ENCODE measurements at places on chromosomes 5 and 9.

DNA sequence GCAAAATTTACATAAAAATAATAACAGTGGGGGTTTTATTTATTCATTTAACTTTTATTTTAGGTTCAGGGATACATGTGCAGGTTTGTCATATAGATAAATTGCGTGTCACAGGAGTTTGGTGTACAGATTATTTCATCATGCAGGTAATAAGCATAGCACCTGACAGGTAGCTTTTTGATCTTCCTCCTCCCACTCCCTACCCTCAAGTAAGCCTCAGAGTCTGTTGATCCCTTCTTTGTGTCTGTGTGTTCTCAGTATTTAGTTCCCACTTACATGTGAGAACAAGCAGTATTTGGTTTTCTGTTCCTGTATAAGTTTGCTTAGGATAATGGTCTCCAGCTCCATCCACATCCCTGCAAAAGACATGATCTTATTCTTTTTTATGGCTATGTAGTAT lies 240.3 kb downstream of the KIAA0825 start:
- DNase-seq: no peak

GRCh38 chr9:82783045-82783444 lies 279.9 kb downstream of the RASEF start:
- no peak for DNase-seq

DNA sequence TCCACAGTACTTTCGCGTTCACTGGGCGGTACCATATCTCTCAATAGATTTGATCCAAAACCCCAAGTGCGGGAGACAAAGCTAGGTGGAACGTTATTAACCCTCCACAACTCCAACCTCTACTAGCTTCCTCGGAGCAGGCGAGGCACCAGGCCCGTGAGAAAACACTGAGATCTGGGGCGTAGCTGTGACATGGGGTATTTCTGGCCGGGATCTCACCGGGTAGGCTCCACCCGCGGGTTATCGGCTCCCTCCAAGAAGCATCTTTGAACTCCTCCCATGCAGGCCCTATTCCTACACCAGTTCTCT lies 350 bp upstream of the SLC25A46 start:
- DNase-seq: no peak

DNA sequence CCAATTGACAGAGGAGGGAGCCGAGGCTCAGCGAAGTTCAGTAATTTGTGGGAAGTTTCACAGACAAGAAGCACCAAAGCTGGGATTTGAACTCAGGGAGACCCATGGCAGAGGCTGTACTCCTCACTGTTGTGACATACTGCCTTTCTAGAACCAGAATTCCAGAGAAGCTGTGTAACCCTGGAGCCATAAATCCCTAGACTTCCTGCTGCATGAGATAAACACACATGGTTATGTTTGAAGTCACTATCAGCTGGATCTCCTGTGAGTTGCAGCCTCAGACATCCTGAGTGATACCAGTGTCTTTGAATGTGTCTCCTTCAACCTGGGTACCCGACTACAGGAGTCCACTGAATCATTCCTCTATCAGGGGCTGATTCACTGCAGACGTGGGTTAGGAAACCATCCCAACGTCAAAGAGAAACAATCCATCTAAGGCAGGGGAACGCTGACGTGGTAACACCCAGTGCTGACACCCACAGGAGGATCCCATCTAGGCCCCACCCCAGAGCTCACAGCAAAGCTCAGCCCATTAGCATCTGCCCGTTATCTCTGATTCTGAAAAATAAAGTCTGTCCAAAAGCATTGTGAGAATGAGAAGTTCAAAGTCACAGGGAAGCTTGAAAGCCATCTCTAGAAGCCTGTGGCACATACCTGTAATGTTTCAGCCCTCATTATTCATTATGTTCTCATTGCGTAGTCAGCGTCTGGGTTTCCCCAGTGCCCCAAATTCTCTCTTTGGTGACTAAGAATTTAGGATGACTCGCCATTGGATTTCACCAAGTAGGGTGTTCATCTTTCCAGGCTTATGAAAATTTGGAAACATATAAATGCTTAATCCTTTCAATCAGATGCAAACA lies 36.3 kb upstream of the BASP1 start:
- DNase-seq: no peak

DNA sequence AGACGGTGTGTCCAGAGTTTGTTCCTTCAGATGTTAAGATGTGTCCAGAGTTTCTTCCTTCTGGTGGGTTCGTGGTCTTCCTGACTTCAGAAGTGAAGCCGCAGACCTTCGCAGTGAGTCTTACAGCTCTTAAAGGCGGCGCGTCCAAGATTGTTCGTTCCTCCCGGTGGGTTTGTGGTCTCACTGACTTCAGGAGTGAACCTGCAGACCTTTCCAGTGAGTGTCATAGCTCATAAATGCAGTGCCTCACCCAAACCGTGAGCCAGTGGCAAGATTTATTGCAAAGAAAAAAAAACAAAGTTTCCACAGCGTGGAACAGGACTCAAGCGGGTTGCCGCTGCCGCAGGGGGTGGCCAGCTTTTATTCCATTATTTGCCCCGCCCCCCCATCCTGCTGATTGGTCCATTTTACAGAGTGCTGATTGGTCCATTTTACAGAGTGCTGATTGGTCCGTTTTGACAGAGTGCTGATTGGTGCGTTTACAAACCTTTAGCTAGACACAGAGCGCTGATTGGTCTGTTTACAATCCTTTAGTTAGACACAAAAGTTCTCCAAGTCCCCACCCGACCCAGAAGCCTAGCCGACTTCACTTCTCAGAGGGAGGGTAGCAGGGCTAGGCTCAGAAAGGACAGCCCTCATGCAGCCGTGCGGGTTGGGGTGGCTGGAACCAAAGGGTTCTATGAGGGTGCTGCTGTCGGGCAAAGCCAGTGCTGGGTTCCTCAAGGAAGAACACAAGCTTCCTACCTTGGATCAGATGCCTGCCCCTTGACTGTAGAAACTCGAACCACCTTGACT lies 9.1 kb upstream of the RNF130 start:
- DNase-seq: no peak

GRCh38 chr5:11507156-11507910 lies 396.9 kb downstream of the CTNND2 start:
- DNase-seq: no peak

GRCh38 chr5:91384671-91385430 lies 1.7 kb upstream of the ARRDC3 start:
- DNase-seq: no peak

GRCh38 chr9:94937214-94937903 lies 210.9 kb downstream of the AOPEP start:
- DNase-seq: no peak

GRCh38 chr9:6034954-6035353 lies 19.5 kb upstream of the RANBP6 start:
- DNase-seq: no peak

DNA sequence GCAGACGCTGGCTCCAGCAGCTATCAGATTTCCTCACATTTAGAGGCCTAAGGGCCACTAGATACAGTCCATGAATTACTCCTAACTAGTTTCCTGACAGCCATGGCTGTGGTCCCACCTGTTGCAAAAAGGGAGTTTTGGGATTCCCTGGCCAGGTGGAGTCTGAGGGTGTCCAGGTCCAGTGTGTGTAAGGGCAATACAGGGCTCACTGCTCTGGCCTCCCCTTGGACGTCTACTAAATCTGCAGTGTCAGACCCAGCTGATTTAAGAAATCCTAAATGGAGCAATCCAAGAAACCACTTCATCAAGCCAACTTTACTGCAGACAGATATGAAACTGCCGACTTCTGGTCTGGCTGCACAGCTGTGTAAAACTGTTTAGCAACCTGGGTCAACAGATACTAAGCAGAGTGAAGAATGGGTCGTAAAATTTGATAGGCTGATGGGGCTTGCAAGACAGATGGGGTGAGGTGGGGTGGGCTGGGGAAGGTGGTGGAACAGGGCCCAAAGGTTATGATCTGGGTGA lies 116.4 kb downstream of the GADD45G start:
- DNase-seq: no peak

- DNase-seq: no peak
These were observed 3.4 kb upstream of the MYORG start for GRCh38 chr9:34380034-34380510.

DNA sequence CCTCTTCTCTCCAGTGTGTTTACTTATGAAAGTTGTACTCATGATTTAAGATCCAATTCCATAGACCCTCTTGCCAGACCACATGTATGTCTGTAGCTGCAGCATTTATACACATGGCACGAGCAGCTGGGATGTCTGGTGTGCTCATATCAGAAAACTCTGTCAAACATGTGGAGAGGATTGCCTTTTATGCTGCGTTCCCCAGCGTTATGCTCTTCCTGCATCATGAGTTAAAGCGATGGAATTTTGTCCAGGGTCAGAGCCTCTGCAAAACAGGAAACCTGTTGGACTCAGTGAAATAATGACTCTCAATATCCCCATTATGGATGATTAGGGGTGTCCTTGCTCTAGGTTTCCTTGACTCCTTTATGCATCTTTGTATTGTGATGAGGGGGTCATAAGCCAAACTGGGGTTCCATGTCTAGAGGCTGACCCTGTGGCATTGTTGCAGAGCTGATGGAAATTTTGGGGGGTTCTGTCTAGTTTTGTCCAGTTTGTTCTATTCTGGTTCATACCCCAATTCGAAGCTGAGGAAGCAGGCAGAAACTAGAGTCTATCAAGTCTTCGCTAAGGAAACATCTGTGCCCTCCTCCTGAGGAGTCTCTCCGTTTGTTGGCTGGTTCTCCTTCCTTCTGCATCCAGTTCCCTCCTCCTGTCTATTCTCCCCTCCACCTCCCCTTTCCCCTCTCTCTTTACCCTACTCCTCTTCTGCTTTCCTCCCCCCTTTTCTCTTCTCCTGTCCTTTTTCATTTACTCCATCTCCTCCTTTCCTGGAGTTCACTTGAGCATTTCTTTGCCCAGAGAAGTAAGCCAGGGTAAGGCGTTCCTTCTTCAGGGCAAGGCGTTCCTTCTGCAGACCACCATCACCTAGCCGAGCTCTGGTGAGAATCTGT lies 252.8 kb downstream of the MAST4 start:
- DNase-seq: no peak
